ENCODE measurements at places on chromosomes 13 and 19.

- DNase-seq, result no peak
Observed at GRCh38 chr13:100521851-100522617, 66.6 kb downstream of the GGACT start.

- no peak for DNase-seq
Observed at GRCh38 chr13:71605744-71606143, 261.3 kb downstream of the DACH1 start.

DNA sequence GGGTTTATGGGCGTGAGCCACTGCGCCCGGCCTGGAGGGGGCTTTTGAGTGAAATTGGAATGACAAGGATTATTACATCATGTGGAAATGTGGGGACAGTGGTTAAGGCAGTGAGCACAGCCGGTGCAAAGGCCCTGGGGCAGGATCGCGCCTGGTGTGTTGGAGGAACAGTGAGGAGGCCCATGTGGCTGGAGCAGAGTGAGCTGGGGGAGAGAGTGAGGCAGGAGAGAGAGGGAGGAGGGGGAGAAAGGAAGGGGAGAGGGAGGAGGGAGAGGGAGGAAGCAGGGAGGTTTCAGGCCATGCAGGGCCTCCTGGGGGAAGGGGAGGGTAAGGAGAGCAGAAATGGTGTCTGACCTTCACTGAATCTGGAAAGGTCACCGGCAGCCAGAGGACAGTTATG, 11.3 kb upstream of the CELF5 start:
- no peak for DNase-seq

DNA sequence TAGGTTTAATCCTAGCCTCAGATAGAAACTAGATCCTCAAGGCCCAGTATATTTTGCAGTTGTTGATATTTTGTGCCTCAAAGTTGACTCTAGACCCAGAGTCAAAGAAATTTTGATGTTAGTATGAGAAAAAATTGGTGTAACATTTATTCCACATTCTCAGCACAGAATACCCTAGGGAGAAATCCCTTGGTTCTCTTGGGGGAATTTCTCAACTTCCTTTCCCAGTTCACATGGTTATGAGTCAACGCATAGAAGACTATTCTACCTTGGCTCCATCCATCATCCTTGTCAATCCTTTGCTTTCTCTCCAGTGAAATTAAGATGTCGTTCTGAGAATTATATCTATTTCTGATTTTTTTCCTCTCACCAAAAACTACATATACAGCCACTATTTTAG, 145.3 kb downstream of the POSTN start:
- DNase-seq, result no peak

DNA sequence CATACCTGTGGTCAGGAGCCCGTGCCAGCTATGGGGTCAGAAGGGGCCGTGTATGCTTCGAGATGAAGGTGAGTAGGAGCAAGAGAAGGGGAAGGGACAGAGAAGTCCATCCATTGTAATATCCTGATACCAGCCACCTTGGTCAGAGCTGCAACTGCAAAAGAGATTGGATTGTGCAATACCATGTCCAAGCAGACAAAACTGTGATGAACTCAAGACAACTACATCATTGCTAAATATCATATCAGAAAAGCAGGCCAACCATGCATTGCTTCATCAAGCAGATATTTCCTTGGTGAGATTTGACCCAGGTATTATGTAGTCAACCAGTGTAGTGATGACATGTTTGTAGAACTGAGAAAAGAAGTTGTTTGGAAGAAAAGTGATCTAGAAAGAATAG, 12.1 kb downstream of the HNRNPUL1 start:
- no peak for DNase-seq

DNA sequence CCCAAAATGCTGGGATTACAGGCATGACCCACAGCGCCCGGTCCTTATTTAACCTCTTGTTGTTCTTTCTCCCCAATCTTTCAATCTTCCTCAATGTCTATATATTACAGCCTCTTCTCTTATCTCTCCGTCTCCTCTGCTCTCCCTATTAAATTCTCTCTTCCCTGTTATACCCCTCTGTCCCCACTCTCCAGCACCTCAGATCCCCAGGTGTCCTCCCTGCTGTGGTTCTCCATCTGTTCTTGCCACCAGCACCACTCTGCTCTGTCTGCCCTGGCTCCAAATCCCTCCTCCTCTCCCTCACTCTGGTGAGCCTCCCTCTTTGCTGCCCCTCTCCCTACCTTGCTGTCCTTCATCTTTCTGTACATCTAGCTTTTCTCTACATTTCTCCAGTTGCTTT, 1.1 kb downstream of the ZNF600 start:
- DNase-seq, result no peak

GRCh38 chr13:29266261-29266660, 329.2 kb downstream of the SLC7A1 start:
- DNase-seq, result no peak

- no peak for DNase-seq
Observed at GRCh38 chr19:5828661-5829566, 10.6 kb downstream of the FUT6 start.

DNA sequence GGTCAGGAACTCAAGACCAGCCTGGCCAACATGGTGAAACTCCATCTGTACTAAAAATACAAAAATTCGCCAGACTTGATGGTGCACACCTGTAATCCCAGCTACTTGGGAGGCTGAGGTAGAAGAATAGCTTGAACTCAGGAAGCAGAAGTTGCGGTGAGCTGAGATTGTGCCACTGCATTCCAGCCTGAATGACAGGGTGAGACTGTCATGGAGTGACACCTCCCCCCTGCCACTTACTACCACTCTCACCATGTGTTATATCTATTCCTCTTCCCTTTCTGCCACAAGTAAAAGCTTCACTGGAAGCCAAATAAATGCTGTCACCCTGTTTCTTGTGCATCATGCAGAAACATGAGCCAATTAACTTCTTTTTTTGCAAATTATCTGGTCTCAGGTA, 10.6 kb upstream of the CEACAM4 start:
- DNase-seq, result no peak

GRCh38 chr19:48714759-48715675, 4.5 kb downstream of the MAMSTR start:
- DNase-seq, result no peak

- DNase-seq, result no peak
Observed at GRCh38 chr19:13906521-13906904, 512 bp downstream of the CC2D1A start.

GRCh38 chr19:3823350-3823713, 37.2 kb upstream of the MATK start:
- DNase-seq, result no peak

DNA sequence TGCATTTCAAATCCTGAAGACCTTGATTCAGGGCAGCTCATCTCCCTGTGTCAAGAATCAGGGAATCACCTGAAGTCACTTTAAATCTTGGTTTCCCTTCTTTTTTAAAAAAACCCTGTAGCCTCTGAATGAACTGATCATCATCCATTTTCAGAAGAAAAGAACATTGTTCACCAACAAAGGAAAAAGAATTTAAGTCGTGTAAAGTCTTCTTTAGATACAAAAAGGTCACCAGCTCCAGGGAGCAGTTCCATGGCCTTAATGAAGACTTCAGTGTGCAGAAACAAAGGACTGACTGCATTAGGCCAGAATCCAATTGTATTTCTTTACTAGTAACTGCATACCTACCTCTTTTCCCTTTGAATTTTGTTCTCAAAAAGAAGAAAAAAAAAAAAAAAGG, 245.0 kb downstream of the ABCC4 start:
- DNase-seq, result no peak

DNA sequence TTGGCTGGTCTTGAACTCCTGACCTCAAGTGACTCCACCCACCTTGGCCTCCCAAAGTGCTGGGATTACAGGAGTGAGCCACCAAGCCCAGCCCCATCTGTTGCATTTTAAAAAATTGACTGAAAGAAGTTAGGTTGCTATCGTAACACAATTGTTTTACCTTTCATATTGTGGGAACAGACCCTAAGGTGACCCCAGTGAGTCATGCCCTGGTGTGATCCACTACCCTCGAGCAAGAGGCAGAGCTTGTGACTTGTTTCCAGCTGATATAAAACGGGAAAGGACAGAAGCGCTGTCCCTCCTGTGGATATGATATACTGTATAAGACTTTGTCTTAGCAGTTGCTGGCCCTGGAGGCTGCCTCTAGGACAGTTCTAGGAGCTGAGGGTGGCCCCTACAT, 308.6 kb downstream of the HS6ST3 start:
- DNase-seq, result no peak

DNA sequence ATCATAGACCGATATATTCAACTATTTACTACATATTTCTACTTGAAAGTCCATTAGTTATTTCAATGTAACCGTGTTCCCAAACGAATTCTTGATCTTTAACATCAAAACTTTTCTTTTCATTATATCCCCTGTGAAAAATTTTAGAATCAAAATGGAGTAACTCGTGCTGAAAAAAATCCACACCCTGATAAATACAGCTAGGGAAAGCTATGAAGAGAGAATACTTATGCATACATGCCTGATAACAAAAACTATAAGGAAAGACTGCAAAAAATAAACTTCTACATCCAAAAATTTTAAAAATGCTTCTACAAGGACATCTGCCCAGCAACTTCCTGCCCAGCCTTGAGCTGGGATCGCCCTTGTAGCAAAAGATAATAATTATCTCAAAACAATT, 2458.3 kb upstream of the PCDH20 start:
- no peak for DNase-seq

GRCh38 chr13:20512042-20512683, 13.5 kb downstream of the CRYL1 start:
- no peak for DNase-seq

- no peak for DNase-seq
Observed at GRCh38 chr19:19740755-19741154, 7.8 kb upstream of the ZNF14 start.

DNA sequence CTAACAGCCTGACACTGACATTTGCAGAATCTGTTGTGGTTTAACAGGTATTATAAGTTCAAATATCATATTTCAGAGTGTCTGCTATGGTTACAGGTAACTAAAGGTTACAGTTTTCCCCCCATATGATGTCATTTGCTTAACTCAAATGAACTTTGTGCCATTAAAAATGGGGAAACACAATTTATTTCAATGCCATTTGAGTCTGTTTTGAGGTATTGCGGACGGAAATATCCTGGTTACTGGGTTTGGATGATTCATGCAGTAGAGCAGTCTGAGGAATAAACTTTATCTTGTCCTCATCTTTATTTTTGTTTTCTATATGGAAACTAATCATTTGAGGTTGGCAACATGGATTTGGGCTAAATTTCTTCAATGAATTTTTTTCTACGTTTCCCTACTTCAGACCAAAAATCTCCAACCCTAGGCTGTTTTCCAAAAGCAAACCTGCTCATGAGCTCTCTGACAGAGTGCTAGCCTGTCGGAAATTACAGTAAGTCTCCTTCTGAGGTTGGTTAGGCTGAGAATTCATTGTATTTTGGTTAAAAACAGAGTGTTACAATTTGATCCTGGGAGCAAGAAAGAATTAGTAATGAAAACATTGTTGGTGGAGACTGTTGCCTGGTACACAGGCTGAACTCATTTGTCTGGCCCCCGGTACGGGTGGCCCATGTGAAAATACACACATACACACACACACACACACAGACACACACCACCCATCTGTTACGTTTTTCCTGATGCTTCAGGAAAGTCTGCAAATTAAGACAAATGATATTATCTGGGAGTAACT, 66.1 kb downstream of the AKAP11 start:
- no peak for DNase-seq

DNA sequence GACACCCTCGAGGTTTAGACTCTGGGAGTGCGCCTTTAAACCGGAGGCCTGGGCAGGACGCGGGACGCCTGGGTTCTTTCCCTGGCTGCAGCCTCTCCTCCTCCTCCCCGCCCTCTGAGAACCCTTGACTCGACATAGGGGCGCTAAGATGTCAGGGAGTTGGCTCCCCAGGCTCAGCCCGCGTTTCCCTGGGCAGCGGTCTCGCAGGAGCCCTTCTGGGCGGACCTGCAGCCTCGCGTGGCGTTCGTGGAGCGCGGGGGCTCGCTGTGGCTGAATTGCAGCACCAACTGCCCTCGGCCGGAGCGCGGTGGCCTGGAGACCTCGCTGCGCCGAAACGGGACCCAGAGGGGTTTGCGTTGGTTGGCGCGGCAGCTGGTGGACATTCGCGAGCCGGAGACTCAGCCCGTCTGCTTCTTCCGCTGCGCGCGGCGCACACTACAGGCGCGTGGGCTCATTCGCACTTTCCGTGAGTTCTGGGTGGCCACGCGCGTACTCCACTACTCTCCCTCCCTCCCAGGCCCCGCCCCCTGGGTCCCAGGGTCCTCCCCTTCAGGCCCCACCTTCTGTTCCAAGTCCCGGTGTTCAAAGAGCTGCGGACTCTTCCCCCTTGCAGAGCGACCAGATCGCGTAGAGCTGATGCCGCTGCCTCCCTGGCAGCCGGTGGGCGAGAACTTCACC, 1.3 kb downstream of the ICAM5 start:
- no peak for DNase-seq

DNA sequence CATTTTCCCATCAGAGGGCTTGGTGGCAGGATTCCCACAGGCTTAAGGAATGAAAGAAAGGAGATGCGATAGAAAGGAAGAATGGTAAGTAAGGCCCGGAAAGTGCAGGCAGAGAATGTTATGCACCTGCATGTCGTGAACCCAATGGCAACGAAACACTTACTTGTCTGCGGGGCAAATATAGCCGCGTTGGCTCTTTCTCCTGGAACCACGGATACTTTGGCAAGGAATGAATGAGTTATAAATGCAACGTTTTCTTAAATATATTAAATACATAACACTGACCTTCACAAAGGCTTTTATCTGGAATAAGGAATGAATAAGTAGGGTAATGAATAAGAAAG, 192.1 kb downstream of the KATNAL1 start:
- no peak for DNase-seq

GRCh38 chr19:33085570-33086128, 4.7 kb downstream of the GPATCH1 start:
- no peak for DNase-seq

DNA sequence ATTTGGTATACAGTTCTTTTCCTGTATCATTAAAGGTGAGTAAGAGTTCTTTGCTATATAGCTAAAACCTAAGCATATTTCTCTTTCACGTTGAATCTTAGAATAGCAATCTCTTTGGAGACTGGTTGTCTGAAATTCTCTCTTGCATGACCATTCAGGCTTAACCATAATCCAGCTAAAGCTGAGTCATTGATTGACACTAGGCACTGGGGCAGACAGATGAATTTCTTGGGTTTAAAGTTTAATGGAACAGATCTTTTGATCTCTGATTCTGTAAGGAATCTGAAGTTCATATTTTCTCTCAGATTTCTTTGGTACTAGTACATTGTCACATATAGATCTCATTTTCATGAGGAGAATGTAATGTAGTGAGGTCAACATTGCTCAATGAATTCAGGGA, 397.3 kb upstream of the MIR17HG start:
- DNase-seq, result no peak

GRCh38 chr13:34172048-34172447, 354.1 kb downstream of the RFC3 start:
- DNase-seq, result no peak

DNA sequence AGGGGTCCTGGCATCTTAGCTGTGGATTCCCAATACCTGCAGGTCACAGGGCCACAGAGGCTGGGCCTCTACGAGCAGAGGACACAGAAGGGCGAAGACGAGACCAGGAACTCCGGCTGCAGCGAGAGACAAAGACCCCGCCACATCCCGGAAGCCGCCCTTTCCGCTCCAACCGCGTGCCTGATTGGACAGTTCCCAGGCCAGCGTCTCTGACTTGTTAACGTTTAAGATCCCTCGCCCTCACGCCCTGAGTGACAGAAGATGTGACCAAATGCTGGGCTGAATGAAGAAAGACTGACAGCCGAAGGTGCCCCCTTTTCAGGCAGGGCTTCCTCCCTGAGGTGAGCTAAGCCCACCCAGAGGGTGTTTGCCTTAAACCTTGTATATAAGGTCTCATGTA, at the start of gene ZNF98:
Gene ZNF98 (minus strand): TSS at position 136 of the 400 bp plus-strand sequence. CDS start 122 bp downstream, at position 14.
- no peak for DNase-seq

- DNase-seq, result no peak
Observed at GRCh38 chr19:4206818-4207484, 22.4 kb upstream of the EBI3 start.

- DNase-seq, result no peak
Observed at GRCh38 chr13:25725104-25725503, 326.7 kb downstream of the SHISA2 start.
